ENCODE measurements at places on chromosomes 3 and 15.

- no peak for DNase-seq
Observed at GRCh38 chr3:128787256-128788253, 61.6 kb downstream of the RAB7A start.

DNA sequence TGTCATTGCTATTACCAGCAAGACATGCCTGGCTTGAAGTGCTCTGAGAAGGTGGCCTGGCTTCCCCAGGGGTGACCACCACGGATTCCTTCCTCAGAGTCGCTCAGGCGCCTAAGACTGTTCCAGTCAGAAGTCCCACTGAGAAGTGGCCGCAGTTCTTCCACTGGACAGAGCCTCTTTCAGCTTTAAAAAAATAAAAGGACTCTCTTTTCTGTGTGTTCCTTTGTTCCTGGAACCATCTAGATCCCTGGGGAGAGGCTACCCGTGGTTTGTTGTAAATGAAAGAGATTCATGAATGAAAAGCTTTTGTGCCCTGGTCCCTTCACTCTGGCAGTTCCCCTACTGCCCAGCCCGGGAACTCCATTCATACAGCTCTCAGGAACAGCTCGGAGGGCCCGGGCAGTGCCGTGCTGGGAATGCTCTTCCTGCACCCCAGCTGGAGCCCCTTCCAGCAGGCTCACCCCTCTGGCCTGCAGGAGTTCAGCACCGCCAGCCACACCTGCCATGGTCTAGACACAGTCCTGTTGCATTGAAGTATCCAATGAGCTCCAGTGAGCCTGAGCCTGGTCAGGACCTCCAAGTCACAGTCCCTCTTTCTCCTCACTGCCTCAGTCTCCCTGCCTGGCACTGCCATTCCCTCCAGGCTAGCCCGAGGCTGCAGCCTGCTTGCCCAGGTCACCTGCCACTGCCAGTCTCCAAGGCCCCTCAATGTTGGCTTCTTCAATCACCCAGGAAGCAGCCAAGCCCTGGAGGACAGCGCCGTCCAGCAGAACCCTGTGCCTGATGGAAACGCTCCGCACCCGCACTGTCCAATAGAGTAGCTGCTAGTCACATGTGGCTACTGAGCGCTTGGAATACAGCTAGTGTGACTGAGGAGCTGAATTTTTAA, 75.4 kb downstream of the XXYLT1 start:
- no peak for DNase-seq

DNA sequence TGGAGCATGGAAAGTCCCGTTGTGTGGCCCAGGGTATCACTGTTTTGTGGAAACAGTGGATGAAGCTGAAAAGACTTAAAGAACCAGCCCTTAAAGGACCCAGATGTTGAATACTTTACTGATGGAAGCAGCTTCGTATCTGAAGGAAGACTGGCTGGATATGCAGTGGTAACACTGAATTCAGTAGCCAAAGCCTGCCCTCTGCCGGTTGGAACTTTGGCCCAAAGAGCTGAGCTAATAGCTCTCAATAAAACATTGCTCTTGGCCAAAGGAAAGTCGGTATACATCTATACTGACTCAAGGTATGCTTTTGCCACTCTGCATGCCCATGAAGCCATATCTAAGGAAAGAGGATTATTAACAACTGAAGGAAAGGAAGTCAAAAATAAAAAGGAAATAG, 885.4 kb downstream of the PDCD6IP start:
- DNase-seq, result no peak

DNA sequence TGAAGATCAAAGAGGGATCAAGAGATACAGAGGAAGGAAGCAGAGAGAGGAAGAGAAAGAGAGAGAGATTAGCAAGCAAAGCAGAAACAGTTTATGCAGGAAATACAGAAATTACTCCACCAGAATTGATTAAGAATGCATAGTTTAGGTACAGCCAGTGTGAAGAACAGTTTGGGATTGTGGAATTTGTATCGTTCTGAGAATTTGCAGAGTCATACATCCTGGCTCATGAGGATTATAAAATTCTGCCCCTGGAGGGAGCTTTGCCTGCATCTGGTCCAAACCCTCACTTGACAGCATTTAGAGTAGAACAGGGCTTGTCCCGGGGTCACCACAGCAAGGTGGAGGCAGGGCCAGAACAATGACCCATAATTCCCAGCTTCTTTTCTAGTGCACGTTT, 44.1 kb downstream of the MASP1 start:
- no peak for DNase-seq

- no peak for DNase-seq
Observed at GRCh38 chr3:127953091-127954035, 38.3 kb downstream of the KBTBD12 start.

DNA sequence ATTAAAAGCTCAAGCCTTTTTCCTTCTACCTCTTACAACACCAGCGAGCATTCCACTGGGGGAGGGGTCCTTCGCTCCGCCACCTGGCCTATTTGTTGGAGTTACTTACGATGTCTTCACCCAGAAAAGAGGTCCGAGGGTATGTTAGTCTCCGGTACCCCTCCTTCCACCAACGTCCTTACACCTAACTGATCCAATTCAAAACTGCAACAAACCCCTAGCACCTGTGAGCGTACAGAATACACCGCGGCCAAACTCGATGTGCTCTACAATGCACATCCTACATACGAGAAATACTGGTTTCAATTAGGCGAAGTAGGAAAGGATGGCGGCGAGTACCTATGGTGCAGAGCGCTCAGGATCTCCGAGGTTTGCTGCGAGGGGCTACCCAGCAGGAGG, 944 bp downstream of the SLITRK3 start:
- DNase-seq, result no peak

- no peak for DNase-seq
Observed at GRCh38 chr15:38854506-38854905, 289.9 kb upstream of the RASGRP1 start.

DNA sequence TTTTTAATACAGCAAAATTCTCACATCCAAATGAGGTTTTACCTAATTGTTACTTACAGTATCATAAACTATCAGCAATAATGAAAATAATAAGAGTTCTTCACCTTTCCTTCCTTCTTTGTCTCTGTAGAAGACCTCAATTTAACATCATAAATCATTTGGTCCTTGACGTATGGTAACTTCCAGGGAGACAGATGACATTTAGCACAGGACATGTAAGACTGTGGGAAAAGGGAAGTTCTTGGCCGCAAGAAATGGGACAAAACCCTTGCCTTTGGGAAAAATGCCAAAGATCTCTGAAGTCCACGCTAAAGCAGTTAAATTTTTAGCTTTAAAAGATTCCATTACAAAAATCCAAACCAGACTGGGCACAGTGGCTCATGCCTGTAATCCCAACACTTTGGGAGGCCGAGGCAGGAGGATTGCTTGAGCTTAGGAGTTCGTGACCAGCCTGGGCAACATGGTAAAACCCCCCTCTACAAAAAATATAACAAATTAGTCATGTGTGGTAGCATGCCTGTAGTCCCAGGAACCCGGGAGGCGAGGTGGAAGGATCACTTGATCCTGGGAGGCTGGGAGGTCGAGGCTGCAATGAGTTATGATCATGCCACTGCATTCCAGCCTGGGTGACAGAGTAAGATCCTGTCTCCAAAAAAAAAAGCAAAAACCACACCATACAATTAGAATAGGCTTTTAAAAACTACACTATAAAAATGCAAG, 8.8 kb downstream of the PTPN9 start:
- no peak for DNase-seq

- no peak for DNase-seq
Observed at GRCh38 chr3:141798448-141798845, 35.2 kb downstream of the GRK7 start.

GRCh38 chr3:79018671-79019136, 749.1 kb downstream of the ROBO1 start:
- no peak for DNase-seq

DNA sequence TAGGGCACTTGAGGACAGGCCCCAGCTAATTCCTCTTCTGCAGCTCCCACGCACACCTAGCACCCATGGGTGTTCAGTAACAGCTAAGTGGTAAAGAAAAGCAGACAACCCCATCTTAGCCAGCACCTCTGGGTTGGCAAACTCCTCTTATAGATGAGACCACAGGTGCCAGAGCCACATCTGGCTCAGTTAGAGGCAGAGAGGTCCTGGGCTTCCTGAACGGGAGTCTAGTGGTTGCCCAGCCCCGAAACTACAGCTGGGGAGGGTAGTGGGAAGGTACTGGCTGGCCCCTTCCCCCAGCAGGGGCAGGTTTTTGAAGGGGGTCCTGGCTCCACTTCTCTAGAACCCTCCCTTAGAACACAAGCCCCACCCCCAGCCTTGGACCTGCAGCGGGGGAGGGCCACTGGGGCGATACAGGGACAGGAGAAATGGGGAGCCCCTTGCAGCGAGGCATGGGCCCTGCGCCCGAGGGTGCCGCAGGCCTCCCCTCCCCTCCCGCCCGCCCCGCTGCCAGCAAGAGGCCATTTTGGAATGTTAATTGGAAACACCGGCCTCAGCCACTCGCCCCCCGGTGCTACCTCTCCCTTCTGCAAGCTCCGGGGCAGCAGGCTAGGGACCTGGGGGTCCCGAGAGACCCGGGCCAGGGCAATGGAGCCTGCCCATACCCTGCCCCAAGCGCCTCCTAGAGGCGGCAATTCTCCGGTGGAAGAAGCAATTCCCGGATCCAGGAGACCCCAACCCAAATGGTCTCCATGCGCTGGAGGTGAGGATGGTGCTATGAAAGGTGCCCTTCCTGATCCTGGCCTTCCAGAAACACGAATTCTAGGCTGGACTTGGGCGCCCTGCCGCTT, 1.5 kb downstream of the DUSP7 start:
- DNase-seq, result no peak

DNA sequence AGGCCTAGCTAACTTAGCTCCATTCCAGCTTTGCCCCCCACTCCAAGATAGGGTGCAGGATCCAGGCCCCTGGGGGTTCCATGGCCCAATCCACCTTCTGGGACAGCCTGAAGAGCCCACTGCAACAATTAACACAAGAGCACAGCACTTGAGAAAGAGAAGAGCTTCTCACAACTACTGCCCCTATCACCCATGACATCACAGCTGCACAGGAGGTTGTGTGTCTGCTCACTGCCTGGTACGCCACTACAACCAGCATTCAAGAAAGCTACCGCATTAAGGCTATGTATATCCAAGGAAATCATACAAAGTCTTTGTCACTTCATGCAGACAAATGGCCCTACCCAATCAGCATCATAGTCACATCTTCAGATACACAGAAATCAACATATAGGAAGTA, 62.0 kb downstream of the MYO5A start:
- no peak for DNase-seq

GRCh38 chr3:116776880-116777785, 67.6 kb downstream of the TUSC7 start:
- DNase-seq, result no peak

GRCh38 chr3:113213896-113214587, 2.7 kb downstream of the BOC start:
- no peak for DNase-seq

DNA sequence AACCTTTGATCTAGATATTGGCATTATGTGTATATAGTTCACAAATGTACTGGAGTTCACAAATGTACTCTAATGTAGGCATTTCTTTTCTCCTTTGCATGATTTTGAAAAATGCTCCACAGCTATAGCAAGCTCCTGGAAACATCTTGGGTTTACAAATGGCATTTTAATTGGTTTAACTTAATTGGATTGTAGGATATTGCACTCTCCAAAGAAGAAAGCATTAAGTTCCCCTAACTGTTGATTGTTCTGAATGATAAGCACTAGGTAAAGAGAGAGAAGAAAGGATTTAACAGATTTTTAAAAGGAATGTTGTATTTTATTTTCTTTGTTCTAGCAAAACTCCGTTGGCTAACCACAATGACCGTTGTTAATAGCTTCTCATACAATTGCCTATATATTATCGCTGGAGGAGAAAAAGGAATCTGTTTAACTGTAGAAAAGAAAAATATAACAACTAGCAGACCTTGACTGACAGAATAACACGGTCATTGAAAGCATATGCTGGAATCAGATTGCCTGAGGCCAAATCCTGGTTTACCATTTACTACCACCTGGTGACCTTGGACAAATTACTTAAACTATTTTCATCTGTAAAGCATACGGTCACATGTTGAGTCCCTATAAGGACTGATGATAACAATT, 170.8 kb downstream of the PEX5L start:
- no peak for DNase-seq

- DNase-seq, result no peak
Observed at GRCh38 chr3:127073941-127074820, 91.3 kb downstream of the PLXNA1 start.

DNA sequence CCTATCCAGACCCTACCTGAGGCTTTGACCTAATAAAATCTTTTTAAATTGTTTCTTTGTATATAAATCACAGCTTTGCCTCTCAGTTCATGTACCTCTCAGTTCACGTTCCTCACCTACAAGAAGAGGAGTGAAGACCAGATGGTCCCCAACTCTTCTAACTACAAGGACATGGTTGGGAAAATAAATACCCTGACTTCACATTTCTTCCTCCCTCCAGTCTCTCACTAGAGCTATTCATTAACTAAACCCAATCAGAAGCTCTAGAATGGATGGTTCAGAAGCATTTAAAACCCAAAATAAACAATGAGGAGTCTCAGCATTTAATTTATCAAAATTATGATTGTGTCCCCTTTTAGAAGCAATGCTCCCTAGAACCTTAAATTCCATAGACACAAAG, 97.3 kb upstream of the AGTR1 start:
- DNase-seq, result no peak

GRCh38 chr15:39869254-39869653, 50.8 kb downstream of the GPR176 start:
- no peak for DNase-seq

DNA sequence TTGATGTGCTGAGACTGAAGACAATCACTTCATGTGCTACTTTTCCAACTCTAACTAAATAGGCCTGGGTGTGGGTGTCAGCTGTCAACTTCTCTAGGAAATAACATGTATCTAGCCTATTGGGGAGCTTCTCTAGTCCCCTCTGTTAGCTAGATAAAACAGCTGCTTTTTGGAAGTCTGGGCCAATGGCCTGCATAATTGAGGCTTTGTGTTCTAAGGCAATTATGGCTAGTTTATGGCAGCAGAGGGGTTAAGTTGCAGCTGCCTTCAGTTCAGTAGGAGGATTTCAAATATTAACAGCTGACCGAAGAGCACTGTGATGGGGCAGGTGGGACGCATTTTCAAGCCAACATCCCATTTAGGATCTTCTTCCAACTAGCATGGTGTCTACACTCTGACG, 6.4 kb downstream of the COL8A1 start:
- DNase-seq, result no peak

GRCh38 chr3:69999140-70000027, at the start of gene SAMMSON:
TSS of gene SAMMSON (plus strand) at chr3:69999733.
- DNase-seq, result no peak

GRCh38 chr3:111998636-111999483, at the start of gene TAGLN3:
TSS of gene TAGLN3 (plus strand) at chr3:111998922. CDS start at chr3:111999423, 501 bp downstream.
- no peak for DNase-seq

DNA sequence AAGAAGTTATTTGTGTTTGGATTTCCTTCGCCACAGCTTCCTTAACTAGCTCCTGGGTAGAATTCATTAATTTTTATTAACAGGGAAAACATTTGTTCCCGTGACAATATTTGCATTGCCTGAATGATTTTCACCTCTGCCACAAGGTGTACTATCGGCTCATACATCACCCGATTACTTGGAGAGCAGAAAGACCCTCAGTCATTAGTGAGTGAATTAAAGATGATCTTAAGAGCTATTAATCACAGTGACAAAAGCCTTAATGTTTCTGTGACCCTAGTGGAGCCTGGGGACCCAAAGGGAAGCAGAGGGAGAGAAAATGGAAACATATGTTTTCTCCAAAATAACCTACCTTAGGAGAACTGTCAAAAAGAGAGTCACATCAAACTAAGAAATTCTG, 228.3 kb downstream of the MECOM start:
- DNase-seq, result no peak

GRCh38 chr15:78207110-78207458, 27.3 kb downstream of the ACSBG1 start:
- no peak for DNase-seq

- DNase-seq, result no peak
Observed at GRCh38 chr3:78754066-78754743, 1013.6 kb downstream of the ROBO1 start.

GRCh38 chr3:195549931-195550519, 6.9 kb upstream of the PPP1R2 start:
- DNase-seq, result no peak

All from vagina (tissue), 2 donors.